Mucosa of descending colon (tissue), 3 donors: ENCODE measurements at places on chromosomes 3 and 15. TPM values are rescaled to one million over a fixed set of nuclear protein-coding genes. Genes with fewer than 3 reads are reported as not detected.

DNA sequence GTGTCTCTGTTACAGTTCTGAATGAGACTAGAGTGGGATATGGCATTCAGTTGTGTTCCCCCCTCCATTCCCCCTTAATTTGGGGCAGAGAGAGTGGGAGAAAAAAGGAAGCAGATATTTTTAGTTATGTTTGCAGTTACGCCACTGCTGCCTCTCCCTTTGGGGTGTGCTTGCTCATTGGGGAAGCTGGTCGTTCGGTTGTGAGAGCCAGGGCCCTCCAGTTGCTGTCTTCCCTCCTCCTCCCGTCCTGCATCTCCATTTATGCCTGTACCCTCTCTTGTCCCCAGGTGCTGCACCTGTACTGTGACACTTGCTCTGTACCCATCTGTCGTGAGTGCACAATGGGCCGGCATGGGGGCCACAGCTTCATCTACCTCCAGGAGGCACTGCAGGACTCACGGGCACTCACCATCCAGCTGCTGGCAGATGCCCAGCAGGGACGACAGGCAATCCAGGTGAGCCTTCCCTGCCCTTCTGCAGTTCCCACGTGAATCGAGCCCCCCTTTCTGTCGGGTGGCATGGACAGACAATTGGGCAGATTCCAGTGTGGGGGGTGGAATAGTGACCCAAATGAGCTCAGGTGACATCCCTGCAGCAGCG lies 55.8 kb downstream of the TRIM71 start:
- no peak for DNase-seq

Gene TEX55
- total RNA-seq = not detected

DNA sequence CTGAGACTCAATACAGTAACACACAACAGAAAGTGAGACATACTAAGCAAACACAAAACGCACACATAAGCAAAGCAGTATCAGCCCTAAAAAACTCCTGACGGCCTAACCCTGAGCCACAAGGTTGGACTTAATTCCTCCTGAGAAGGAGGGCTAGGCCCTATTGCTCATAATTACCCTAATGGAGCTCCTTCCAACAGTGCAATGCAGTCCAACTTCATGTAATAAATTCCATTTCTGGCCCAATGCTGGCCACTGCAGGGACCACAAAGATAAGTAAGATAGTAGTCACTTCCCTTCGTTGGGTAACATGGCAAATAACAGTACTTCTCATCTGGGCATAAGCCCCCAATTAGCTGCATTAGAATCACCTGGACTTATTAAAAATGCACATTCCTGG lies 4.2 kb downstream of the VPS39 start:
- DNase-seq = no peak

DNA sequence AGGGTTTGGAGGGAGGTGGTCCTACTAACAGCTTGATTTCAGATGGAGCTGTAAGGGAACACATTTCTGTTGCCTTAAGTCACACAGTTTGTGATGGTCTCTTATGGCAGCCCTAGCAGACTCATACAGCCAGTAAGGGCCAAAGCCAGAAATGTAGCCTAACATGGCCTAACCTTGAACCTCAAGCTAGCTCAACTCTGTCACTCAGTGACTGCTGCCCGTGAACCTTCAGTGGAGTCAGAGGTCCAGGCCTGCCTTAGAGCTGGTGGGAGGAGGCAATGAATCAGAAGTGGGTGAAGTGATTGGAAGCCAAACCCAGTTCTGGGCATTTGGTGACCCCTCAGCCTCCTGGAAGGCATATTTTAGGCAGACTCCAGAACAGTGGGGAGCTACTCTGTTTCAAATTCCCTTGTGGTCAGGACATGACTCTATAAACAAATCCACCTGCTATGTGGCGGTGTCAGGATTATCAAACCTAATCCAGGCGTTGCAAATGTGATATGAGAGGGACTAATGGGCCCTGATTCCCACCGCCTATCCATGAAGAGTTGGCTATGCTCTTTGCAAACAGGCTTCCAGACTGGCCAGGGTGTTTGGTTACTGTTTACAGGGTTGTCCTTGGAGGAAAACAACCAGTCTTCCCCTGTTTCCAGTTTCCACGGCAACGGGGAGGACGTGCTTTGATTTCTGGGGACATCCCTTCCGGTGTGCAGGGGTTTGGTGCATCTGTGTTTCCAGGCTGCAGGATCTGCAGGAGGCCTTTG lies 105.9 kb upstream of the AGBL1 start:
- DNase-seq = no peak

Gene KBTBD8
- 2.5 TPM for total RNA-seq

- DNase-seq = no peak
These were observed 21.0 kb downstream of the CPN2 start for GRCh38 chr3:194330160-194330559.

Gene PRTG
- 0.41 TPM for total RNA-seq

GRCh38 chr15:89735773-89736172 lies 15.3 kb downstream of the MESP1 start:
- no peak for DNase-seq

Gene CCR3
- total RNA-seq = not detected
